Stimulated activated CD8-positive, alpha-beta memory T cell treated with anti-CD3 and anti-CD28 coated beads, Interleukin-7, amount 100 ng/mL, for 1 hour (primary cell): ENCODE measurements at places on chromosomes 6 and 20.

- DNase-seq, result no peak
Measured at GRCh38 chr6:11492464-11493290, 44.9 kb upstream of the TMEM170B start.

GRCh38 chr6:39471954-39472659 is 149.6 kb upstream of the KCNK16 start:
- no peak for DNase-seq

GRCh38 chr6:57162516-57162915 is 9.6 kb upstream of the BAG2 start:
- no peak for DNase-seq

DNA sequence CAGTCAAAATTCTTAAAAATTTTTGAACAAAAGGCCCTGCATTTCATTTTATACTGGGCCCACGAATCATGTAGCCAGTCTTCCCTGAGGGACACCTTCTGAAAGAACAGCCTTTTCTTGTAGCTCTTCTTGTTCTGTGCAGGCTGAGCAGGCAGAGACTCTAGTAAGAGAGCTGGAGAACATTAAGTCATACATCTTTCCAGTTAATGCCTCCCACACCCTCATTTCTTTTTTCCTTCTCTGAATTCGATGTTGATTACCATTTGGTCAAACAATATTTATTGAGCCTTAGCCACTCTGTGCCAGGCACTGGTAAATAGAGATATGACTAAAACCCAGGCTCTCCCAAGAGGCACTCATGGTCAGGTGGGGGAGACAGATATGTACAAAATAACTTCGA is 33.6 kb downstream of the METTL24 start:
- no peak for DNase-seq

DNA sequence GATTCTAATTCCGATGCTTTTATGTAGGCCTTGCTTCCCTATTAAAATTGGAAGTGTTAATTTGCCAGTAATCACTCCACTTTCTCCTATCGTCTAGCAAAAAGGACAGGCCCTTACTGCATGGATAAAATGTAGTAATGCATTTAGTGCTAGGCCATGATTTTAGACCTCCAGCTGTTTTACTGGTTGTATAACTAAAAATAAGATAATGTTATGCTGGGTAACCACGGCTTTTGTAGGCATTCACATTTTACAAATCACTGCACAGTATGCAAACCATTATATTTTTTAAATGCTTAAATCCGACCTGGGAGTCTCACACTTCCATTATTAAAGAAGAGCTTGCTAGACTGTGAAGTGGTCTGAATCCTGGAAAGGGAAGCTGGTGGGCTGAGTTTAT is 179.5 kb downstream of the TFAP2A start:
- no peak for DNase-seq
